ENCODE measurements at places on chromosomes 16 and 17.

DNA sequence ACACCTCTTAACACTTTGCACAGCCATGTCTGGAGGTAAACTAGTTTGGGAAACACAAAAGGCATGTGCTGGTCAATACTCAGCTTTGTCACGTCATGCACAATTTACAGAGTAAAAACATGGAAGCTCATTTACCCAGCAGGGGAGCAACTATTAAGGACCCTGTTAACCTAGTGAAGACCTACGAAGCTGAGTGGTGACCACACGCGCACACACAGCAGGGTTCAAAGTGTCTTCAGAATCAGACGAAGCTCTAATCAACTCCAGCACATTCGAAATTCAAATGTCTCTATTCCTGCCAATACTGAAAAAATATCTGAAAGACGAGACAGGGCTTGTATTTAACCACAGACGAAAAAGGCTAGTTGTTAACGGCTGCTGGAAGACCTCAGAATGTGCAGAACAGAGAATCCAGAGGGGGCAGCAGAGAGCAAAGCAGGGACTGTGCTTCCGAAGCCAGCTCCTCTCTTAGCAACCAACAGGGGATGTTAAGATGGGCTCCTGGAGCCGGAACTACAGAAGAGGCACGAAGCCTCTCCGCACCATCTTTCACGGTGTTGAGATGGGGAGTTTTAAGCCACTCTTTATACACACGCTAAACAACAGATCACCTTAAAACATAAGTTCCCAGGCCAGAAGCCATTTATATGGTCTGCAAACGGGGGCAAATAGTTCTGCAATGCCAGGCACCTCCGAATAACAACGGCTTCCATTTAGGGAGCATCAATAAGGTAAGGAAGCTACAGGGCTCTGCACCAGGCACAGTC, 45.7 kb downstream of the CMTM4 start:
- peak; percentile 64 for DNase-seq

DNA sequence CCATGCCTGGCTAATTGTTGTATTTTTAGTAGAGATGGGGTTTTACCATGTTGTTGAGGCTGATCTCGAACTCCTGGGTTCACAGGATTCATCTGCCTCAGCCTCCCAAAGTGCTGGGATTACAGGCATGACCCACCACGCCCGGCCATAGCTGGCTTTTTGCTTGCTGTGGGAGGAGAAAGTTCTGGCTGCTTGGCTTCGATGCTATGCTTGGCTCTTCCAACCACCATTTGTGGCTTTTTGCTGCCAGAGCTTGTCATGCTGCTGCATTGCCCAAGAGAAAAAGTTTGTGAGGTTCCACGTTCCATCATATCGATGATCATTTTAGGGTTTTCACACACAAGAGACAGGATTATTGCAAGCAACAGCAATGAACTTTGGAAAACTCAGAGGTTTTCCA, 16.2 kb downstream of the BMERB1 start:
- no peak for DNase-seq

DNA sequence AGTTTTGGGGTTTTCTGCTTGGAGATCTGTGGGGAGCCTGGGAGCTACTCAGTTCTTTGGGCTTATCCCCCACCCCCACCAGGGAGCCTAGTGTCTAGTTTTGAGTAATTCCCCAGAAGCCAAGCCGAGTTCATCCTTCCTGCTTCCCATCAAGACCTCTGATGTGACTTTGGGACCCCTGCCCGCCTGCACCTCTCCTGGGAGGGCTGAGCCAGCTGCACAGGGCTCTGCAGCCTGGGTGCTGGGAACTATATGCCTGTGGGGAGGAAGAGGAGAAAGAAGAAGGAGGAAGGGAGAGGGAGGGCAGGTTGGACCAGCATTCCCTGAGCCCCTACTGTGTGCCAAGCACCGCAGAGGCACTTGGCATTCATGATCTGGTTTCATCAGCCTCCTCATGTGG, 178.9 kb downstream of the TMEM132E start:
- DNase-seq = no peak

GRCh38 chr17:78817123-78817522, 23.5 kb downstream of the USP36 start:
- no peak for DNase-seq

- no peak for DNase-seq
Measured at GRCh38 chr17:56085576-56086267, 67.6 kb upstream of the ANKFN1 start.

- no peak for DNase-seq
Measured at GRCh38 chr17:6496116-6496481, 51.8 kb downstream of the PIMREG start.

DNA sequence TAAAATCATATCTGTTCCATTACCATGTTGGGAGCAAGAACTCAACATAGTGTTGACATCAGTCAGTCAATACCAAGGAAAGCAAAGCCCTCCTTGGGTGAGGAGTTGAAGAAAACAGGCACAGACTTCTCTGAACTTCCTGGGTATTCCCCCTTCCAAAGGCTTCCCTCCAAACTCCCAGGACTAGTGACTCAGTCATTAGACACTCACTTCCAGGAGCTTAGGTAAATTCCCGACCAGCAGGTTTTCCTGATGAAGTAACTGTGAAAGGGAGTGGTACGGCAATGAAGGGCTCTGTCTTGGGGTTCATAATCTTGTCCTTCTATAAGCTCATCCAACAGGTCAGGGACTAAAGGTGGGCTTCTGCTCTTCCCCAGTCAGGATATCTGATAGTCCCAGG, 293.8 kb upstream of the AXIN2 start:
- no peak for DNase-seq

DNA sequence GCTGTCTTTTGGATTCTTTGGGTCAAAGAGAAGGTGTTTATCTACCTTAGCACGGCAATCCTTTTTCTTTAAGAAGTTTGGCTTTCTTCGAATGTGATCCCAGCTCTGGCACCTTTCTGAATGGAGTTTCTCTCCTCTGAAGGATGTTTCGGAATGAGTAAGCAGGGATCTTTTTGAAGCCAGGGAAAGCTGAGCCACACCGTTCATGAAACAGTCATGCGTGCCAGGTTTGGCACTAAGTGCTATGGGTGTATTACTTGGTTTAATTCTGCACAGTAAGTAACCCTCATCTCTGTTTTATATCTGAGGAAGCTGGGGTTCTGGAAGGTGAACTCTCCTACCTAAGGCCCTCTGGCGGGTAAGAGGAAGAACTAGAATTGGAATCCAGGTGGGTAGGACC, 234.5 kb downstream of the NTN1 start:
- DNase-seq = no peak

DNA sequence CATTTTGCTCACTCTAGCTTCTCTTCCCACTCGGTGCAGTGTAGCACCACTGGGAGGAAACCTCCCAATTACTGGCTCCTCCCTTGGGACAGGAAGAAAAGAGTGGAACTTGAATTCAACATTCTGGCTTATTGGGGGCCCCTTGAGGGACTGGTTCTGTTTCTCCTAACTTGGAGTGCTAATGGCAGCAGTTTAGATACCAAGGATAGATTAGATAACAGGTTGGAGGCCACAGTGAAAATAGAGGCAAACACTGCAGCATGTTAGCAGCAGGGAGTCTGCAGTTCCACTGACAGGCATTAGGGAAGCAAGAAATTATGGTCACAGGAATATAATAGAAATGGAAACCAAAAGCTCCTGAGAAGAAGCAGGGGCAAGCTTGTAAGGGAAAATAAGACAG, 322.0 kb downstream of the ABCC12 start:
- no peak for DNase-seq

DNA sequence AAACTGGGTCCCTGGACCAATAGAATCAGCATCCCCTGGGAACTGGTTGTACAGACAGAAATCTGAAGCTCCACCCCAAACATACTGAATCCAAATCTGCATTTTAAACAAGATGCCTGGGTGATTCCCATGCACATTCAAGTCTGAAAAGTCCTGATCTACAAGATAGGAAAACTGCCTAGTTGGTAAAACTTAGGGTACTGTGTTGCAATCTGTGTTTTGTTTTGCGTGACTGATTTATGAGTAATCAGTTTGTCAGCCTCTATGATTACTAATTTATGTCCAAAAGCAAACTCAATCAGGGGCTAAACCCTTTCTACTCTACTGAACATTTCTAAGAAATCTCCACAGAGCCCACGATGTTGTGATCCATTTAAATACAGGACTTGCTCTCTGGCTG, 103.8 kb downstream of the YPEL2 start:
- DNase-seq = no peak

- peak; percentile 73 for DNase-seq
Measured at GRCh38 chr16:82229800-82230619, 60.0 kb upstream of the MPHOSPH6 start.

- no peak for DNase-seq
Measured at GRCh38 chr17:34246881-34247280, 8.2 kb upstream of the CCL2 start.

GRCh38 chr16:15482068-15482747, 47.8 kb downstream of the BMERB1 start:
- peak; percentile 83 for DNase-seq

GRCh38 chr17:30964876-30965275, 6.0 kb upstream of the RNF135 start:
- DNase-seq = no peak

DNA sequence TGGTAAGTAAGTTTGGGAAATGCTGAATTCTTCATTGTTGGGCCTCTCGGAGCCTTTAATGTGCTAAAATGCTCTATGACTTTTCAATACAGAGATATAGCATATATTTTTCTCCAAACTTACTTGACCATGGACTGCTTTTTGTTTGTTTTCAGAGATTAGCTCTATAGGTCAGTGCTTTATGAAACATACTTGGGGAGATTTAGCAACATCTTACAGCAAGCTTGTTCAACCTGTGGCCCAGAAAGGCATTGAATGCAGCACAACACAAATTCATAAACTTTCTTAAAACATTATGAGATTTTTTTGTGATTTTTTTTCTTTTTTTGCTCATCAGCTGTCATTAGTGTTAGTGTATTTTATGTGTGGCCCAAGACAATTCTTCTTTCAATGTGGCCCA, 1.0 kb upstream of the KRTAP3-1 start:
- DNase-seq = no peak

DNA sequence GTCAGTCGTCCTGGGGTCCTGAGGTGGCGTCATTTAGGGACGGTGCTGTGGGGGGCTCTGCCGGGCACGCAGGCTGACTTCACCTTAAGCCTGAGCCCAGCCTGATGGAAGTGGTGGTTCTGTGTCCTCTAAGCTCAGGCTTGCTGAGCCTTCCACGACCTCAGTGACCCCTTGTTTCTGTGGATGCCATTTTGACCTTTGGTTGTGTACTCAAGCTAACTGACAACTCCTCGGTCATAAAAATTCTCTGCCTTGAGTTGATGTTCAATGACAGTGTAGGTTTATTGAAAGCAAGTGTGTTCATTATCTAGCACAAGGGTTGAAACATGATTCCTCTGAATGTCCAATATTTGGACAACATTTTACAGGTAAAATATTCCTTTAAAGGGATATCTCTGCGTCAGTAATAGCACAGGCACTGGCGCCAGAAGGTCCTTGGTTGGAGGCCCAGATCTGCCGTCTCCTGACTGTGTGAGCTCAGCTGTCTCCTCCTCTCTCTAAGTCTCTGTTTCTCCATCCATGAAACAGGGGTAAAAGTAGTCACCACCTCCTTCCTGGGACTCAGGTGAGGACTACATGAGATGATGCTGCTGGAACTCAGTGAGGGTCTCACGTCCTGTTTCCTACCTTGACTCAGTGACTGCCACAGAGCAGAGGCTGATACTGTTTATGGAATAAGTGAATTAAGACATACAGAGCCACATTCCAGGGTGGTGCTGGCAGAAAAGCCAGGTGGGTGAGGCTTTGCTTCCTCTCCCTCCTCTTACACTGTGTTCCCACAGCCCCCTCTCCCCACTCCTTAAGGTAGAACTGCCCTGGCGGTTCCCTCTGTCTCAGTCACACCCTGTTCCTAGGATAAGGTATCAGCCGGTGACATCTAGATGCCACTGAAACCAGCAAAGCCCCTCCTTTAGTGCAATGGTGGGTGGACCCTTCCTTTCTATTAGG, 75.7 kb downstream of the IRF8 start:
- DNase-seq = peak; percentile 76

- no peak for DNase-seq
Measured at GRCh38 chr16:17348042-17348783, 122.5 kb downstream of the XYLT1 start.

DNA sequence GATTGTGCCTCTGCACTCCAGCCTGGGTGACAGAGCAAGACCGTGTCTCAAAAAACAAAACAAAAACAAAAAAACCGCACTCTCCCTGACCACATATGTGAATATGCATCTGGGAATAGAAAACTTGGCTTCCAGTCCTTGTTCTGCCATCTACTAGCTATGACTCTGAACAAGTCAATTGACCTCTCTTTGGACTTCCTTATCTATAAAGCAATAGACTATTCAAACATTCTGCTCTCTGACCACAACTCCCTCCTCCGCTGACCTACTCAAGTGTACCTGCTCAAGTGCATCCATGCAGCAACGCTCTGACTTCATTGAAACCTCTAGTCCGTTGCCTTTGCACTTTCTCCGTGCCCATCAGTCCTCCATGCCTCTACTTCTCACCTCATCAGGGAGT, 52.6 kb upstream of the KDM6B start:
- peak; percentile 64 for DNase-seq

DNA sequence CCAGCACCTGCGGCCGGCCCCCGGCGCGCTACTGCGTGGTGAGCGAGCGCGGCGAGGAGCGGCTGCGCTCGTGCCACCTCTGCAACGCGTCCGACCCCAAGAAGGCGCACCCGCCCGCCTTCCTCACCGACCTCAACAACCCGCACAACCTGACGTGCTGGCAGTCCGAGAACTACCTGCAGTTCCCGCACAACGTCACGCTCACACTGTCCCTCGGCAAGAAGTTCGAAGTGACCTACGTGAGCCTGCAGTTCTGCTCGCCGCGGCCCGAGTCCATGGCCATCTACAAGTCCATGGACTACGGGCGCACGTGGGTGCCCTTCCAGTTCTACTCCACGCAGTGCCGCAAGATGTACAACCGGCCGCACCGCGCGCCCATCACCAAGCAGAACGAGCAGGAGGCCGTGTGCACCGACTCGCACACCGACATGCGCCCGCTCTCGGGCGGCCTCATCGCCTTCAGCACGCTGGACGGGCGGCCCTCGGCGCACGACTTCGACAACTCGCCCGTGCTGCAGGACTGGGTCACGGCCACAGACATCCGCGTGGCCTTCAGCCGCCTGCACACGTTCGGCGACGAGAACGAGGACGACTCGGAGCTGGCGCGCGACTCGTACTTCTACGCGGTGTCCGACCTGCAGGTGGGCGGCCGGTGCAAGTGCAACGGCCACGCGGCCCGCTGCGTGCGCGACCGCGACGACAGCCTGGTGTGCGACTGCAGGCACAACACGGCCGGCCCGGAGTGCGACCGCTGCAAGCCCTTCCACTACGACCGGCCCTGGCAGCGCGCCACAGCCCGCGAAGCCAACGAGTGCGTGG, 1.5 kb downstream of the NTN1 start:
- no peak for DNase-seq

GRCh38 chr17:50908860-50909764, 43.0 kb upstream of the TOB1 start:
- DNase-seq = no peak

- DNase-seq = peak; percentile 59
Measured at GRCh38 chr16:89473791-89474414, 16.5 kb downstream of the ANKRD11 start.

GRCh38 chr16:76428858-76429257, 151.7 kb downstream of the CNTNAP4 start:
- peak; percentile 15 for DNase-seq
